ENCODE measurements at places on chromosomes 4 and X. TPM values are rescaled to one million over a fixed set of nuclear protein-coding genes. Genes with fewer than 3 reads are reported as not detected.

The PRDM8 gene
- total RNA-seq, result 0.17 TPM

The ARAP2 gene
- total RNA-seq, result 8.3 TPM

The PF4V1 gene
- total RNA-seq, result not detected

The ITM2A gene
- total RNA-seq, result not detected

The ADGRA3 gene
- 23.2 TPM for total RNA-seq

The CT45A5 gene
- not detected for total RNA-seq

The MAGED1 gene
- total RNA-seq, result 79.9 TPM

The MMRN1 gene
- not detected for total RNA-seq

The CFAP99 gene
- total RNA-seq, result not detected

The MSN gene
- 402 TPM for total RNA-seq
